ENCODE measurements at places on chromosomes 6 and 20.

DNA sequence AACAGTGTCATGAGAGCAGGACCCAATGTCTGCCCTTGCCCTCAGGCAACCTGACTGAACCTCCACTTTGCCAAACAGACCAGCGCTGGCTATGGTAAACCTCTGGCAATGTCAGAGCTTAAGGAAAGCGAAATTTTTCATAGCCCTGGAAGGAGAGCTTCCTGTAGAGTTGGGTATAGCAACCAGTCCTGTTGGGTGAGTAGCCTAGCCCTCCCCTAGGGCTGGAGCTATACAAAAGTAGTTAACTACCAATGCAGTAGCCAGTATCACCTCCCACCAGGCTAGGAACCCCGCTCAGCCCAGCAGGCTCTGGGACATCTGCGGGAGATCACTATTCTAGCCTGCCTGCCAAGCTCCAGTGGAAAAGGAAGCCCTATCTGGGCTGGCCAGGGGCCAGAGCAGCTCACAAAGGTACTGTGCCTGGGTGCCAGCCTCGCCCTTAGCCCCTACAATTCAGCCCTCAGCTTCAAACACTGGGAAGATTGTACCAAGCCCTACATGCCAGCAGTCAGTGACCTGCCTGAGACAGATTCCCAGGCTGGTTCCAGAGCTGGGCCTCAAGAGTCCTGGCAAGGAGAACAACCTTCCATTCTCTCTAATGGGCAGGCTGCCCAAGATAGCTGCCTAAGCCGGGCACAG, 7.9 kb downstream of the WFDC3 start:
- no peak for DNase-seq

GRCh38 chr6:142195862-142196541, 48.9 kb downstream of the VTA1 start:
- DNase-seq, result no peak

- DNase-seq, result no peak
Measured at GRCh38 chr6:68427630-68428029, 207.5 kb upstream of the ADGRB3 start.

- DNase-seq, result no peak
Measured at GRCh38 chr20:34260208-34260942, 19.2 kb downstream of the ASIP start.

DNA sequence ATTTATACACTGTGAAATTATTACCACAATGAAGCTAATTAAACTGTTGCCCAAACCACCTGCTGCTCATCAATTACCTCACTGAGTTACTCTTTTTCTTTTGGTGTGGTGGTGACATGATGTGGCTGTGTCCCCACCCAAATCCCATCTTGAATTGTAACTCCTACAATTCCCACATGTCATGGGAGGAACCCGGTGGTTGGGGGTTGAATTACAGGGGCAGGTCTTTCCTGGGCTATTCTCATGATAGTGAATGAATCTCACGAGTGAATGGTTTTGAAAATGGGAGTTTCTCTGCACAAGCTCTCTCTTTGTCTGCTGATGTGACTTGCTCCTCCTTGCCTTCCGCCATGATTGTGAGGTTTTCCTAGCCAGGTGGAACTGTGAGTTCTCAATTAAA, 145.0 kb downstream of the LRRC1 start:
- DNase-seq, result no peak

GRCh38 chr20:59831024-59831915, 102.2 kb downstream of the SYCP2 start:
- DNase-seq, result peak; percentile 74

Measured in islet precursor cell (in vitro differentiated cells).